COLO829 (cell line): ENCODE measurements at places on chromosomes 2 and 18.
A peak's percentile ranks its signal among the peaks of the same experiment; 100 is the strongest.

DNA sequence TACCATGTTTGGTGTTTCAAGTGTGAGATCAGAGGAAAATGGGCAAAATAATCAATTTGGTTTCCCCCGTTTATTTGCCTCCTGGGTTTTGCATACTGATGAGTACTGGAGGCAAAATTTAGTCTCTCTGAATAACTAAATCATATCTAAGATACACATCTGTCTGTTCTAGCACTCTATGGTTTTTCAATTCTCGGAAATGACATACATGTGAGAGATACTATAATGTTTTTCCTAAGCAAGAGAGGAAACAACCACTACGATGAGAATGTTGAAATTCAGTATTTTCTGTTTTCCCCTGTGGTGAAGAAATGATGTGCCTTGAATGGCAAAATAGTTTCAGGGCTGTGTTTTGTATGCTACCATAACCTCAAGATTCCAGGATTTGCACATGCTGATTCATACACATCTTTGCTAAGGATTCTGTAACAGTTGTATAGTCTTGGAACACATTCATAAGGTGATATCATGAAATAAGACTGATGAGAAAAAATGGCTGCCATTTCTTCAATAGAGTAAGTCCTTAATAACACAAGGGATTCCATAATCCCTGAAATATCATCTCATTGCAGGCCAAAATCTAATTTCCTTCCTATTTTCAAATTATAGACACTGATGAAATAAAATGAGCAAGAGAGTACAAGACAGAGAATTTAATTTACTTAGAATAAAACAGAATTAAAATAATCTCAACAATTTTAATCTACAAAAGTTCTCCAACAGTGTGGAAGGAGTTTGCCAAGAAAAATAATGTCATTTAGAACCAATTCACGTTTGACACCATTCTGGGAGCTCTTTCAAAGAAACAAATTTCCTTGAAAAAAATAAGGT, 316.6 kb downstream of the FIGN start:
- DNase-seq = no peak

DNA sequence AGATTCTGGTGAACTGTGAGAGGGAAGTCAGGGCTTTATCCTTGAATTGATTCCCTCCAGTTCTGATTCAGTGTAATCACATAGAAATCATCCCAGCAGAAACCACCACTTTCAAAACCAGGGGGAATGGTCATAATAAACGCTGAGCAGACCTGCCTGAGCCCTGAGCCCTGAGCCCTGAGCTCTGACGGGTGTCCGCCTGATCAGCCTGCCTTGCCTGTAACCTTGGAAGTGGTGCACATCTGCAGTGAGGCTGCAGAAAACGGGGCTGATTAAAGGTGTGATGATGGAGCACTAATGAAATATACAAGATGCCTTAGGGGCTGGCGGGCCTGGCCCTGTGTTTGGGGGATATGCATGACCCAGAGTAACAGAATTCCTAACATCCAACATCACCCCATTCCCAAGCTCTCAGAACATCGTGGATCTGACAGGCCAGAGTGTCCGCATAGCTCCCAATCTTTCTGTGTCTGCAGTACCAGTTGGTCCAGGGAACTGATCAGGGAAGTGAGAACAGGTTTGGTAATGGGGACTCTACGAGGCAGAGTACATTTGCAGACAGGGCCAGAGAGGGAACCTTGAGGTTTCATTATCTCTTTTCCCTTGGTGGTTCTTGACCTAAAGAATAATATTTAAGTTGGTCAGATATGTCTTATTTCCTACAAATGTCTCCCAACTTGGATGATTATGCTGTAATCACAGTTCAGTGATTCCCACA, 37.8 kb downstream of the KCTD18 start:
- no peak for DNase-seq

- no peak for DNase-seq
Measured at GRCh38 chr2:173644146-173644545, 289.5 kb downstream of the CDCA7 start.

DNA sequence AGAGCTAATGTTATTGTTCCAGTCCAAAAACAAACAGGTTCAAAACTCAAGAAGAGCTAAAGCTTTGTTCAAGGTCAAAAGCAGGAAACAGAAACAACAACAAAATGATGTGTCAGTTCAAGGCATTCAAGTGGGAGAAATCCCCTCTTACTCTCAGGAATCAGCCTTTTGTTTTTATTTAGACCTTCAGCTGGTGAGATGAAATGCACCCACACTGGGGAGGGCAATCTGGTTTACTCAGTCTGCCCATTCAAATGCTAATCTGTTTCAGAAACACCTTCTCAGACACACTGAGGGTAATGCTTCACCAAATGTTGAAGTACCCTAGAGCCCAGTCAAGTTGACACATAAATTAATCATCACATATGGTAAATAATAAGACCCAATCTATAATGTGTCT, 150.6 kb downstream of the TMX3 start:
- no peak for DNase-seq

GRCh38 chr18:45270289-45270771, 344.9 kb upstream of the SLC14A2 start:
- no peak for DNase-seq

GRCh38 chr2:201237486-201238123, 22.7 kb upstream of the CASP8 start:
- DNase-seq = no peak

DNA sequence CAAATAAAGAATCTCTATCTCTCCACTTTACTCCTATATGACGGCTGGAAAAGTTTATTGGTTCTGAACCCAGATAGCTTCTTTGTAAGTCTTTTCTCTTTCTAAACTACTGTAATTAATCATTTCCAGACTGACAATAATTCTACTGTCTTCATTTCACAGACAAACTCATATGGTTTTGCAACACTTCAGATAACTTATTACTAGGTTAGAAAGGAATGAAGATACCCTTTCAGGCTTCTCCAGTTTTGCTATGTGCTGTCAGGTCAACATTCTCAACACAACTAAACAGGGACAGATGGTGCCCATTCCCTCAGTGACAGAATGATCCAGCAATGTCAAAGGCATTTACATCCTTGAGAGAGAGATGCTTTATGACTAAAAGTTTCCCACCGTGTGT, 198.5 kb upstream of the ITGA4 start:
- peak; percentile 68 for DNase-seq

DNA sequence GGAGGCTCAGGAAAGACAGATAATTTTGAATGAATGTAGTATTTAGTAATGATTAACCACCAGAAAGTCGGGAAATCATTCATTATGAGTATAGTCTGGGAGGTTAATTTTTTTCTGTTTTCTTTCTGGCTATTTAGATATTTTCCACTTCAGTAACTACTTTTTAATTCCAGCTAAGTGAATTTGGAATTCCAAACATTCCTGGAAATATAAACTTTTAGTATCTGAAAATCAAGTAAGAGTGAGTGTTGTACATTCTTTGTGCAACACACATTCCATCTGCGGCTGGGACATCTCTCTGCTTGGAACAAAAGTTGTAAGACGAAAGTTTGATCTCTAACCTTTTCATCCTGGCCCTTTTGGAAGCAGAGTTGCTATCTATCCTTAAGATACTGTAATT, 275.7 kb upstream of the SPRED2 start:
- no peak for DNase-seq
